Midbrain (tissue), 1 donor: ENCODE measurements at places on chromosomes 7 and 10.

GRCh38 chr10:13503745-13504463, 24.9 kb downstream of the BEND7 start:
- DNase-seq: no peak

DNA sequence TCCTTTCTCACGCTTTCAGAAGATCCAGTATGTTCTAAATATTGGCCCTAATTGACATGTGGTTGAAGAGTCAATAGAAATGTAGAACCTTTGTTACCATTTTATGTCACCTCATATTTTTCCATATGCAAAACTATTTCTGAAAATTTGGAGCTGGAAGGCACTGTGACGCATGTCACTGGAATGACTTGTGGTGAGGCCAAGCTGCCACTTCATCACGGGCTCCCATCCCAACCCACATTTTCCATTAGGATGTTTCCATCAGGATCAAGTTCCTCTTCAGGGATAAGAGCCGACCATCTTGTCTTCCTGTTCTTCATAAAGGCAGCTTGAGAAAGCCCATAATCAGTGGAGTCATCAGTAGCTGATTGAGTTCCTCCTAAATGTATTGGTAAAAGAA, 1241.7 kb downstream of the GATA3 start:
- DNase-seq: no peak

DNA sequence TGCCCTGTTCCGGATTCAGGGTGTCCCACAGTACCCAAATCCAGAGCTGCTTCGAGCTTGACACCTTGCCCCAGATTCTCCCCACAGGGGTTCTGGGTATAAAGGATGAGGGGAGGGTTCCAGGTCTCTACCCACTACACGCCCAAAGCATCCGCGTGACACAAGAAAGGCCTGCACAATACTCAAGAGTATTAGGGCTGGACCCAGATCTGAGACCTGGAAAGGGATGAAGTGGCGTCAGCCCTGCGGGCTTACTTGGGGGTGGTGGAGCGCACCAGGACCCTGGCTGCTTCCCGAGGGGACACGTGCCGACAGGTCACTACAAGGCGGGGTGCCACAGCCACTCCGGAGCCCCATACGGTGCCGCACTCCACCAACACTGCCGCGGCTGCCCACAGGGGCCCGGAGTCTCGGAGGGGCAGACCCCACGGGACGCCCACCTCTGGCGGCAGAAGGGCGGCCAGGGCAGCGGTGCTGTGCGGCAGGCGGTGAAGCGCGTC, 1.3 kb downstream of the TYSND1 start:
- no peak for DNase-seq

GRCh38 chr7:89104748-89105685, 309.5 kb upstream of the TEX47 start:
- no peak for DNase-seq

- DNase-seq: no peak
Measured at GRCh38 chr7:2063563-2064260, 169.0 kb downstream of the MAD1L1 start.

DNA sequence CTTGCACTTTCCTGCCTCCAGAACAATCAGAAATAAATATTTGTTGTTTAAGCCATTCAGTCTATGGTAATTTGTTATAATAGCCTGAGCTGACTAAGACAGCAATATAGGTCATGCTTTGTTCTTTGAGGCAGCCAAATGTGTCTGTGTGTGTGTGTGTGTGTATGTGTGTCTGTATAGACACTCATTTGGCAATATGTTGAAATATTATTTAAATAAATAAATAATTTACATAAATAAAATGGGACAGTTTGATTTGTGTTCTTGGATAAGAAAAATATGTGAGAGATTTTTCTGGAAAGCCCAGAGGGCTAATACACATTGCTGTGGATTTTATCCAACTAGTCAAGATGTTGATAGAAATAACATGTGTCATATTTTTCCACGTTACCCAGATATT, 140.2 kb downstream of the PTN start:
- DNase-seq: no peak

DNA sequence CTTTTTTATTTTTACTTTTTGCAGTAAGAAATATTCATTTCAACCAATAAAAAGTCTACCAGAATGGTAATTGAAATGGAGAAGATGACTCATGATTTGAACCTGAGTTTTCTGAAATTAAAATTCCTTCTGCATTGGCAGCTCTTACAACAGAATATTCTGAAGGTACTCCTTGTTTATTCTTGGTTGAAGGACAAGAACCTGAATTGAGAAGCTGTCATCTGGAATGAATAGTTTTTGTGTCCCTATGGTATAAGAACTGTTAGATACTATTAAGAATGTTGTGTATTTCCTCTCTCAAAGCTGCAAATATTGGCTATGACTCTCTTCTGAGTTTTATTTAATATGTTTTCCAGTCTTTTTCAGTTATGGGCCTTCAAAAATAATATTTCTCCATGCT, 56.1 kb downstream of the CDK1 start:
- no peak for DNase-seq

GRCh38 chr7:2710286-2710655, 22.3 kb downstream of the AMZ1 start:
- no peak for DNase-seq

DNA sequence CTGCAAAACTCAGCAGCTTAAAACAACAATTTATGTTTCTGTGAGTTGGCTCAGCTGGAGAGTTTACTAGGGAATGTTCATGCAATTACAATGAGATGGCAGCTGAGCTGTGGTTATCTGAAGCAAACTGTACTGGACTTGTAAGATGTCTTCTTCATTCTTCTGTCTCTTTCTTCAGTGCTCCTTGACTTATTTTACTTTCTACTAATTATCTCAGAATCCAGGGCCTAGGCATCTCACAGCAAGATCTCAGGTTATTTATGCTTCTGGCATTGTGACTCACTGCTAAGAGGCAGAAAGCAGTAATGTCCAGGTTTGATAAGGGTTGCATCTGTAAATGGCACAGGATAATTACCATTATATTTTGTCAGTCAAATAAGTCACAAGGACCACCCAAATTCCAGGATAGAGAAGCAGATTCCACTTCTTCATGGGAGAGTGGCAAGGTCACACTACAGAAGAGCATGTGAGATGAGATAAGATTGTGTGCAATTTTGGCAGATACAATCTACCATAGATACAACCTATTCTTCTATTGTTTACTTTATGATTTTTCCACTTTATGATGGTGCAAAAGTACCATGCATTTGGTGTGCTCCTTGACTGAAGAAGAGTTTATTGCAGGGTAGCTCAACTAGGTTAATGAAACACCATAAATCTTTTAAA, 16.8 kb downstream of the VIM start:
- no peak for DNase-seq

GRCh38 chr7:101465131-101465530, 102.5 kb downstream of the COL26A1 start:
- no peak for DNase-seq

GRCh38 chr10:61097026-61097425, 153.0 kb upstream of the RHOBTB1 start:
- no peak for DNase-seq

DNA sequence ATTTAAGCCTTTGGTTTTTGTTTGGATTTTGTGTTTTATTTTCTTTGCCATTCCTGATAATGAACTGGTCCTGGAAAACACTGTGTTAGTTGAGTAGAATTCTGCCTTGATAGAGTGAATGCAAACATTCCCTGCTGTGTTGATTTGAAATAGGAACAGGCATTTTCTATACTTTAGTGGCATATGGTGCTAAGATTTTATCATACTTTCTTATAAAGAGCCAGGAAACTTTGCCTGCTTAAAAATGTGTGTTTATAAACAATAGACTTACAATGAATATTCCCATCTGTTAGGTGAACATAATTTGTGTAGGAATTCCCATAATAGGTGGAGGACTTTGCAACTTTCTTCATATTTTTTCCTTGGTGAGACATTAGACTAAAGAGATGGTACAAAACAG, 333.3 kb downstream of the SDK1 start:
- DNase-seq: no peak
